ENCODE measurements at places on chromosomes 7 and 10.

DNA sequence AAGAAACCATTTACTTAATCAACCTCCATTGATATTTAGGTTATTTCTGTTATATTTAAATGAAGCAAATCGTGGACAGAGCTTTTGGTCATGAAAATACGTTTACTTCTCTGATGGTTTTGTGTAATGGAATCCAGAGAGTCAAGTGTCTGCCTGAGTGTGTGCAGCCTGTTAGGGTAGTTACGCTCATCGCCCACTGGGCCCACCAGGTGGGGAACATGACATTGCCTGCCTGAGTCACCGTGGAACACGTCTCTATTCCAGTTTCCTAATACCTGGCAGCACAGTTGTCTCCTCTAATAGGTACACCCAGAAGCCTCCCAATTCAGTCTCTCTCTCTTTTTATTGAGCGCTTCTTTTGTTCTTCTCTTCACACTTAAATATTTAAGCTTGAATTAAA, 91.0 kb downstream of the ADCY1 start:
- no peak for DNase-seq

DNA sequence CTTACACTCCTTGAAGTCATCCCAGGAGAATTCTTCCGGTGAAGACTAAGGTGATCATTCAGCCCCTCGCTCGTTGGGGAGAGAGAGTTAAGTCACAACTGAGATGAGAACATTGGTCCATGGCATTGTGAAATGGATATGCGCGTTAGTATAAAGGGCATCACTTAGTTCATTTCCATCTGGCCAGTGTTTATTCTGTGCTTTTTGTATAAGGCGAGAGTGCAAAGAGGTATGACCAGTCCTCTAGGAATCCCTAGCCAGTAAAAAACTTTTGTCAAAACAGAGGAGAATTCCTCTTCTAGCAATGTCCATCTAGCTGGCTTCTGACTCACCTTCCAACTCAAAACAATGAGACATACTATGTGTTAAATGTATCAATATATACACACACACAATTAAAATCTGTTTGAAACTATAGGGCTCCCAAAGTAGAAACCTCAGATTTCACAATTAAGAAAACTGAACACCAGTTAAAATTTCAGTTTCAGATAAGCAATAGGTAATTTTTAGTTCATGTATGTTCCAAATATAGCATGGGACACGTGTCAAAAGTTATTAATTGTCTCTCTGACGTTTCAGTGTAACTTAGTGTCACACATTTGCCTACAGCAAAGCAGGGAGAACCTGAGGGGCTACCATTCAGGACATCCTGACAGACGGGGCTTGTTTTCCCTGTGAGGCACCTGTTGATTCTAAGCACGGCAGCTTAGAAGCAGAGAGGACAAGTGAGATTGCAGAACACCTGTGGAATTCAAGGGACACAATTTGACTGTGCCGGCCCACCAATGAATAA, 158.9 kb downstream of the KLF6 start:
- DNase-seq, result no peak

- DNase-seq, result no peak
These were observed 5.0 kb upstream of the CELF2 start for GRCh38 chr10:11012421-11013295.

- no peak for DNase-seq
These were observed 189.4 kb downstream of the KCNMA1 start for GRCh38 chr10:77448226-77448625.

- no peak for DNase-seq
These were observed 412.4 kb upstream of the NRP1 start for GRCh38 chr10:33746836-33747268.

- DNase-seq, result no peak
These were observed 126.9 kb upstream of the EFCAB10 start for GRCh38 chr7:105707967-105708762.

DNA sequence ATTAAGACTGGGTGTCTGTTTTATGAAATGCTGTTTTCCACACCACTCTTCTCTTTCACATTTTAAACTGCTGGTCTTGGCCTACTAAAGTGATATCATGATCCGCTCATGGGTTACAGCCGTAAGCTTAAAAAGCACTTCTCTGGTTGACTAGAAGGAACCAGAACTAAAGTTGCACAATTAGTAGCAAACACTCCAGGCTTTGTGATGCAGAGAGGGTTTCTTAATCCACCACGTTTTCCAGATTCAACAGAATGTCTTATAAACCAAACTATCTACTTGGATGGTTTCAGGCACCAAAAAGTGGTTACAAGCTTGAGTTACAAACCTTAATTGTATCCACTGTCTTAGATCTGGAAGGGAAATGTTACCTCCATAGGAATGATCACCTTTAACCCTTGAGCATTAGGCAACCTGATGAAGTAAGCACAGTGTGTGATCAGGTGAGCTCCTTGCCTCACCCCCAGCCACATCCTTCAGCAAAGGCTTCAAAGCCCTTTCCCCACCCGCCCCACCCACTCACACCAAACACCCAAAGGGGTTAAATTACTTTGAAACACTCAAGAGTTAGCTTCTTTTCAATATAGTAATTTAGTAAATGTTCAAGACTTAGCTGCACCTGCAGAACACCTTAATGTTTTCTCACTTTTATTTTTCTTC, 3.5 kb downstream of the ELMO1 start:
- DNase-seq, result no peak

DNA sequence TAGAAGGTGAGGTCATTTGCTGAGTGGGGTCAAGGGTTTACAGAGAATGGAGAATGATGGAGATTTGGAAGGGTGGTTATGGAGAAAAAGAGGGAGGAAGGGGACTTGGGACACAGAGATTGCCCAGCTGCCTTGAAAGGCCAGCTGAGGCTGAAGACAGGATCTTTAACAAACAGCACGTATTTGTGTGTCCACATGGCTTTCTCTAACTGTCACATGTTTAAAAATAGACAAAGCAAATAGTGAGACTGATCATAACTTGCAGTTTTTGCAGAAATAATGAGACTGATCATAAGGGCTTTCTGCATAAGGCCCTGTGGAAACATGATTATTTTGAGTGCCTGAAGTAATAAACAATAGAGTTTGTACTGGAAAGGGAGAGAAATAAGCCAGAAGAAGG, 212.7 kb downstream of the HDAC9 start:
- no peak for DNase-seq
